ENCODE measurements at places on chromosomes 2 and 18. TPM values are rescaled to one million over a fixed set of nuclear protein-coding genes. Genes with fewer than 3 reads are reported as not detected.

The BOK gene
- 86.0 TPM for total RNA-seq

The DCDC2C gene
- not detected for total RNA-seq

The FAM110C gene
- 3.1 TPM for total RNA-seq

The COL3A1 gene
- 1.4 TPM for total RNA-seq

The RGPD3 gene
- total RNA-seq = 0.99 TPM

Measured in dorsolateral prefrontal cortex (tissue), 122 donors.